Mammary epithelial cell (primary cell): ENCODE measurements at places on chromosomes 2 and 18. TPM values are rescaled to one million over a fixed set of nuclear protein-coding genes. Genes with fewer than 3 reads are reported as not detected.

- no peak for DNase-seq
These were observed 21.9 kb upstream of the ALPI start for GRCh38 chr2:232434091-232434490.

GRCh38 chr2:20178249-20178607 is 46.7 kb downstream of the SDC1 start:
- no peak for DNase-seq

DNA sequence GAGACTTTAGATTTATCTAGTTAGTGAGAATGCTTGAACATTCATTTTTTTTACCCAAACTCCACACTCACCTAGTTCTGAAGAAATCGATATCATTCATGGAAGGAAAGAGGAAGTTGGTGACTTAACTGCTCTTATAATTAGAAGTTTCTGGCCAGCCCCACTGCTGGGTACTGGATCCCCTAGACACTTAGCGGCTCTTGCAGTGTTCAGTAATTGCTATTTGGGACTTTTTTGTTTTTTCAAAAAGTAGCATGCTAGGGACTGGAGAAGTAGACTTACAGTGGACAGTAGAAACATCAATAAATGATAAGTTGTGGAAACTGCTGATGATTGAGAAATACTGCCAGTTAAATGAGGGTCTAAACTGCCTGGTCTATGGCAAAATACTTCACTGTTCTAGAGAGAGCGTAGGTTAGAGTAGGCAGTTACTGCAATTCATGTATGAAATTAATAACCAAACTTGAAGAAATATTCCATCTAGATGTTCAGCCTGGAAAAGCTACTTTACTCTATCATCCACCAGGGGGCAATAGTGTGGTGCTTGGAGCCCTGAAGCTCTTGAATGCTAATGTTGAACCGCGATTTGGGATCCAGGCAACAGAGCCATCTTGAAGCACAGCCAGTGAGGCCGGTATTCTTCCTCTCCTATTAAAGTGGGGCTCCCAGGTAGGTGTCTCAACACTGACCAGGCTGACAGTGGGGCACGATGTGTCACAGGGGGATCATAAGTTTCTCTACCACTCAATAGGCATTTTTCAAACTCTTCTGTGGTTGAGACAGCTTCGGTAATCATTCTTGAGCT is 146.1 kb upstream of the SESTD1 start:
- DNase-seq: peak; percentile 48

SLC39A6 gene
- 255 TPM for total RNA-seq

DNA sequence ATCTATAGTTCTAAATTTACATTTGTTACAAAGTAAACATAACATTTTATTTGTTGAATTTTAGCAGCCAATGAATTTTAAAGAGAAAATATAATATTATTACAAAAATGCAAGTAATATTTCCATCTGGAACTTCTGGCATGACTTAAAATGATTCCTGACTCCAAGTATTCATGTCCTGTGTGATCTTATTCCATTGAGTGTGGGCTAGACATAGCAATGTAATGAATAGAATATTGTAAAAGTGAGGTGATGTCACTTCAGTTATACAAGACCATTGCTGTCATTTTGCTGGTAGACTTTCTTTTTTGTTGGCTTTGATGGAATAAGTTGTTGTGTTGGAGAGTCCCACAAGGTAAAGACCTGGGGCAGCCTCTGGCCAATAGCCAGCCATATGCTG is 912.2 kb upstream of the PIK3C3 start:
- no peak for DNase-seq

GRCh38 chr2:111984213-111984604 is 70.9 kb upstream of the TMEM87B start:
- DNase-seq: peak; percentile 24

DNA sequence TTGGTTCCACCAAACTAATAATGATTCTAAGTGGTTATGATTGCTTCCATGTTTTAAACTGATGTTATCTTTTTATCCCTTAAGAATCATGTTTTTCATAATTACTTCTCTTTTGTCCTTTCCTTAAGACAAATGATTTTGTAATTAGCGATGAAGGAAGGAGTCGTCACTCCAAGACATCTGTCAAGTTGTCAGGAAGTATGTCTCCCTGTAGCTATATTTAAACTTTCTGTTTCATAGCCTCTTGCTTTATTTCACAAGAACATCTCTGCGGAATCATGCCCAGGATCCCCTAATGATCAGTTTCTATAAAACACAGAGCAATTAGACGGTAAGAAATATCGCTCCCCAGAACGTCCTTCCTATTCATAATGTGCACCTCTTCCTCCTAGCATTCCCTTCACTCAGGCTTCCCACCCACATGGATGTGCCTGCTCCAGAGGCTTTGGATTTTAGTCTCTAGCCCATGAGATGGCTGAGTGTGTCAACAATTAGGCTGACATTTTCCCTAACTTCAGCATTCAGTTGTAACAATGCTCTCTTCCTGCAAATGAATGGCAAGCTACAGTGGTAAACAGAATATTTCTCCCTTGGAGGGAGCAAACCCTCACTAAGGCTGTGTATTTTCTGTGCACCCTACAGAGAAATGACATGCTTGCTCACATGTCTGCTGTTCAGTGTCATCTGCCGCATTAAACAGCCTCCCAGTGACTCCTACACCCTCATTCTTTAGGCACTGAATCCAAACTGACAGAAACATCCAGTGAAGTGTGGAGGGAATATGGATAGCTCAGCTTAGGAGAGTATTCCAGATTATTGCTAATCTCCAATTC is 879.6 kb upstream of the CELF4 start:
- no peak for DNase-seq

GRCh38 chr2:8216397-8216796 is 465.5 kb upstream of the ID2 start:
- DNase-seq: no peak

- DNase-seq: no peak
These were observed 144.7 kb downstream of the SLC4A3 start for GRCh38 chr2:219772103-219772635.

GRCh38 chr2:95158891-95159619 is 593 bp downstream of the ZNF514 start:
- DNase-seq: peak; percentile 35

C2orf80 gene
- not detected in 2 replicates for total RNA-seq

DNA sequence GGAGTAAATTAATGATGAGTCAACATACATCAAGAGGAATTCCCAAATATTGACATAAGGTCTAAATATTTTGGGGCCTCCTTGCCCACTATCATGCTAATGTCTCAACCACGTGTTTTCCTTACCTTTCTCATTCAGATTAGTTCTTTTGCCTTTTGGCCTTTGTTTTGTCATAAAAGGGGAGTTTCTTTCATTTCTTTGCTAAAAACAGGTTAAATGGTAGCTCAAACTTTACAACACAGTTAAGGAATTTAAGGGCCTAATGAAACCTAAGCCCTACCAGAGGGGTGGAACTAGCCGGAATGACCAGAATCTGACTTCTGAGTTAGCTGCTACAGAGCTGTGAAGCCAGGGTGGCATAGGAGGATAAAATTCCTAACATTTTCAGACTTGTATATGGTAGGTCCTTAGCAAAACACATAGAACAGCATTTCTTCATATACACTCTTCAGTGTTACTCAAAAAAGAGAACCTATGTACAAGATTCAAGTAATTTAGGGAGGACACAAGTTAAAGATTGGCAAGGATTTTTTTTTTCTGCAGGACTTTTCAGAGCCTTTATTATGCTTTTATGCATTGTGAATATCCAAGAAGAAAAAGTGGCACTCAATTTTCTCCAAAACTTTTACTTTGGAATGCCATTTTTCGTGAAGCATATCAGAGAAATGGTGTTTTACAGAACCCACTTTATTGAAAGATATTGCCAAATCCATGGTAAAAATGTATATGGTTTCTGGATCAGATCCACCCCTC is 633.1 kb downstream of the ARHGAP15 start:
- no peak for DNase-seq

SP100 gene
- total RNA-seq: 57.5 TPM

- peak; percentile 57 for DNase-seq
These were observed 83.5 kb upstream of the DTNA start for GRCh38 chr18:34626404-34627136.

SERPINB4 gene
- 0.35 TPM in 1 of 2 replicates, not detected in the other for total RNA-seq

IL18RAP gene
- not detected for total RNA-seq

DNA sequence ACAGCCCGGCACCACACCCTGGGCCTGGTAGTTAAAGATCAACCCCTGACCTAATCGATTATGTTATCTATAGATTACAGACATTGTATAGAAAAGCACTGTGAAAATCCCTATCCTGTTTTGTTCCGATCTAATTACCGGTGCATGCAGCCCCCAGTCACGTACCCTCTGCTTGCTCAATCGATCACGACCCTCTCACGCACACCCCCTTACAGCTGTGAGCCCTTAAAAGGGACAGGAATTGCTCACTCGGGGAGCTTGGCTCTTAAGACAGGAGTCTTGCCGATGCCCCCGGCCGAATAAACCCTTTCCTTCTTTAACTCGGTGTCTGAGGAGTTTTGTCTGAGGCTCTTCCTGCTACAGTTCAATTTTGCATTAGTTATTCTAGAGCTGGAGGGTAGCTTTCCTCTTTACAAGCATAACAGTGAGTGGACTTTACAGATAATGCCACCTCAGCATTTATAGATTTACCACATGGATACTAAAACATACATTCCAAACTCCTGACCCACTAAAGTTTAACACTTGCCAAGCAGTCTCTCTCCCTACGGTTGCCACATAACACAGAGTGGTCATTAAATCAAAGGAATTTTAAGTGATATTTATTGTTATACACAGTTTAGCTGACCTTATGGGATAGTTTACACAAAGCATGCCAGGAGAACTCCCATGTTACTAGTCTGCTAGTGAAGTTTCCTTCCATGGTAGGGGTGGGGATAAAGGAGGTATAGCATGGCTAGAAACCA is 101.0 kb downstream of the EVA1A start:
- peak; percentile 9 for DNase-seq

GRCh38 chr18:41064916-41065315 is 890.1 kb upstream of the PIK3C3 start:
- no peak for DNase-seq

KLHL29 gene
- 16.3 TPM for total RNA-seq

LIMS3 gene
- total RNA-seq: 0.83 TPM

FHOD3 gene
- 21.0 and 28.1 TPM in 2 replicates for total RNA-seq

DNA sequence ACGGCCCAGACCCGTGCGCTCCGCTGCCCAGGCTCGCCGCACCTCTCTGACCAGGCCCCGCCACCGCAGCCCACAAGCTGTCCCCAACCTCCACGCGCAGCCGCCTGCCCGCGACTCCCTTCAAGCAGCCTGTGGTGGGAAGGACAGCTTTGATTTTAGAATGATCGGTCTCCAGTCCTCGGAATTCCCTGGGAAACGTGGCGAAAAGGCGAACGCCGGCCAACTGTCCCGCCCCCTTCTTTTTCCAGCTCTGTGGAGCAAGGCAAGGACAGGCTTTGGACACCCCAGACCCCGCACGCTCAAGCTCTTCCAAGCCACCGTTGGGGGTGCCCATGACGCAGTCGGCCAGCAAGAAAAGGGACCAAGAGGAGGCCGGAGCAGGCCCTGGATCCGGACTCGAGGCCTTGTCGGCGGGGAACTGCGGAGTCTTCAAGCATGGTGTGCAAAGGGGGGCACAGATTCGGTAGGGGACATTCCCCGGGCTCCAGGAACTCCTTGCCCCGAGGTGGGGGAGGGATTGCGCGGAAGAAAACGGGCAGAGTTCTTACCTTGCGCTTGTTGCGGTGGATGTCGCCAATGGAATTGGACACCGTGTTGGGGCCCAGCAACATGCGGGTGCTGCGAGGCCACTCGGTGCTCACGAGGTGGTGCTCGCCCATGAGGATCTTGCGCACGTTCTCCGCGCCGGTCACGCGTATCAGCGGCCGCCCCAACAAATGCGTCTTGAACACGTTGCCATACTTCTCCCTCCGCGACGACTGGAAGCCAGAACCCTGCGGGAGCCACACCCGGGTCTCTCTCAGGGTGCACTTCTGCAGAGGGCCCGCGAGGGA is 4.0 kb downstream of the CYP26B1 start:
- no peak for DNase-seq

GPD2 gene
- total RNA-seq: 39.3 and 42.2 TPM in 2 replicates

- no peak for DNase-seq
These were observed 549.5 kb downstream of the EPHA4 start for GRCh38 chr2:221022554-221022953.

DNA sequence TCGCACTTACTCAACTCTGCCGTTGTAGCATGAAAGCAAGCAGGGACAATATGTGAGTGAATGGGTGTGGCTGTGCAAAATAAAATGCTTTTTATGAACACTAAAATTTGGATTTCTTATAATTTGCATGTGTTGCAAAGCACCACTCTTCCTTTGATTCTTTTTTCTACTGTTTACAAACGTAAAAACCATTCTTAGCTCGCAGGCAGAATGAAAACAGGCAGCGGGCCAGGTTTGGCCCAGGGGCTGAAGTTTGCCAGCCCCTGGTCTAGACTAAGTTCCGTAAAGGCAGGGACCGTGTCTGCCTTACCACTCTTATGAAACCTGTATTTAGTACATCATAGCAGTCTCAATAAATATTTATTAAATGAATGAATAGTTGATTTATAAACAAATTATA is 83.7 kb upstream of the SPATS2L start:
- no peak for DNase-seq

BCL2L11 gene
- total RNA-seq: 9.7 TPM

DNA sequence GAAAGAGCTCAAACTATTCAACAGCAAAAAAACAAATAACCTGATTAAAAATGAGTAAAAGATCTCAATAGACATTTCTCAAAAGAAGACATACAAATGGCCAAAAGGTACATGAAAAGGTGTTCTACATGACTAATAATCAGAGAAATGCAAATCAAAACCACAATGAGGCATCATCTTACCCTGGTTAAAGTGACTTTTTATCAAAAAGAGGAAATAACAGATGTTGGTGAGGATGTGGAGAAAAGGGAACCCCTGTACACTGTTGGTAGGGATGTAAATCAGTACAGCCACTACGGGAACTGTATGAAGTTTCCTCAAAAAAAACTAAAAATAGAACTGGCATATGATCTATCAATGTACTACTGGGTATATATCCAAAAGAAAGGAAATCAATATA is 39.8 kb upstream of the TMEM163 start:
- DNase-seq: no peak

ATP8B1 gene
- 12.7 TPM for total RNA-seq

HOXD12 gene
- total RNA-seq: not detected in 2 replicates

DNA sequence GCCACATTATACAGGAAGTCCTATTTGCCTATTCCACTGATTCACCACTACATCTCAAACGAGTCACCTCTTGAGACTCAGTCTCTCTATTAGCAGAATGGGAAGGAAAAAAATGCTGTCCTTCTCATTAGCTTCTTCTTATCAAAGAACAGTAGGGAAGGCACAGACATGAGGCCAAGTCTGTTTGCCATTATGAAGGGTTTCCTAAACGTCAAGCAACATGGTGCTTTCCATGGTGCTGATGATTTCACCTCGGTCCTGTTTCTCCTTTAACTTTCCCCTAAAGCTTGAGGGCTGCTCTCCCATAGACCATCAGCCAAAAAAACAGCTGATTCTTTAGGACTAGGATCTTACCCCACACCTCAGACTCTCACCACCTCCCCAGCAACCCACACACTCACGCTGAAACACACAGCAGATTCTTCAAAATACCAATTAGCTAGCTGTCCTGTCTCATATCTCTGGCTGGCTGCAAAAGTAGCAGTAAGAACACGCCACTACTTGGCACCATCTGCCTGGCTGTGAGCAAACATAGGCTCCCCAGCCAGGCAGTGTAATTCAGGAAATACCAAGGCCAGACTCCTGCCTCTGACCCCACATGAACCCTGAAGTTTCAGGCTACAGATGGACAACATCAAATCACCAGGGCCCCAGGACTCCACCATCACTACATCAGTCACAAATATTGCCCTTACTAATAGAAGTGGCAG is 30.5 kb downstream of the GALNT14 start:
- peak; percentile 26 for DNase-seq
